Posterior cingulate gyrus (tissue), 11 donors: ENCODE measurements at places on chromosomes 7 and 10.

DNA sequence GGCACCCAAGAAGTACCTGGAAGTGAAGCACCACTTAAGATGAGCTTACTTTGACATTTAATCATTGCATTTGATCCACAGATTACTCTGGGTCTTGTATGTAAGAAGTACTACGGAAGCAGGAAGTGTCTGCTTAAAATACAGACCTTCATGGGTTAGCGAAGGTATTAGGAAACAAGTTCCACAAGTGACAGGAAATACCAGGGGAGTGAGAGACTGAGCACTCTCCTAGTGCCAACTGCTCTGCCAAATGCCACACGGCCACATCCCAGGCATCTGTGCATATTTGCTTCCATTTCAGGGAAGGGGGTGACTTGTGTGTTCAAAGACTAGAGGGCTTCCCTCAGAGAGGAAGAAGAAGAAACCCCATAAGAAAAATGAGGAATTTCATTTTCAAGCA is 57.2 kb upstream of the ANK3 start:
- DNase-seq: no peak

DNA sequence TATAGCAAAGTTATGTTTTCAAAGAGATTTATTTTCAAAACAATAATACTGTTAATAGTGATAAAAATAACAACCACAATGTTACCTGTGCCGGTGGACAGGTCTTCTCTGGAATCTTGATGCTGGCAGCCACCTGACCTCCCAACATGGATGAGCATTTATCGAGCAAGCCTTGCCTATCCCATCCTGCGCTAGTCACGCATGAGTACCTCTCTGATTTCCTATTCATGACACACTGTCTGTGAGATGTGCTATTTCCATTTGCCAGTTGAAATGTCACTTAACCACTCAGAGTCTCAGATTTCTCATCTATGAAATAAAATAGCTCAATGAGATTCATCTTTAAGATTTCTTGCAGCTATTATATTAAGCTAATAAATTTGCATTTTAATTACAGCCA is 341.2 kb upstream of the VWC2 start:
- DNase-seq: no peak

- DNase-seq: no peak
These were observed 219.2 kb upstream of the ZNF32 start for GRCh38 chr10:43867667-43868565.

GRCh38 chr10:20890009-20890408 is 7.1 kb downstream of the NEBL start:
- DNase-seq: no peak

DNA sequence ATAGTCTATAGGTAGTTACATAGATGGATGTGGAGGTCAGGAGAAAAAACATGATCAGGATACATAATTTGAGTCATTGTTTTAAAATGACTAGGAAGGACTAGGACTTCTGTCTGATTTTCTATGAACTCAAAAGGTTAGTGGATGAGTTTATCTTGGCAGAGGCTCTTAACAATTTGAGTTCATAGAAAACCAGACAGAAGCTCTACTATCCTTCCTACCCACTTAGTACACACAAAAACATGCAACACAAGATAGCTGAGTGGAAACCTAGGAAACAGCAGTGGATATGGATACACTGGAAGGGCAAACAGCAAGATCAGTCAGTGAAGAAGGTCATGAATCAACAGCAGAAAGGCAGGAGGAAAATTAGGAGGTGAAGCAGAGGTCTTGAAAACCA is 84.6 kb downstream of the VPS50 start:
- DNase-seq: no peak
